ENCODE measurements at places on chromosomes 3 and 15. TPM values are rescaled to one million over a fixed set of nuclear protein-coding genes. Genes with fewer than 3 reads are reported as not detected.

DNA sequence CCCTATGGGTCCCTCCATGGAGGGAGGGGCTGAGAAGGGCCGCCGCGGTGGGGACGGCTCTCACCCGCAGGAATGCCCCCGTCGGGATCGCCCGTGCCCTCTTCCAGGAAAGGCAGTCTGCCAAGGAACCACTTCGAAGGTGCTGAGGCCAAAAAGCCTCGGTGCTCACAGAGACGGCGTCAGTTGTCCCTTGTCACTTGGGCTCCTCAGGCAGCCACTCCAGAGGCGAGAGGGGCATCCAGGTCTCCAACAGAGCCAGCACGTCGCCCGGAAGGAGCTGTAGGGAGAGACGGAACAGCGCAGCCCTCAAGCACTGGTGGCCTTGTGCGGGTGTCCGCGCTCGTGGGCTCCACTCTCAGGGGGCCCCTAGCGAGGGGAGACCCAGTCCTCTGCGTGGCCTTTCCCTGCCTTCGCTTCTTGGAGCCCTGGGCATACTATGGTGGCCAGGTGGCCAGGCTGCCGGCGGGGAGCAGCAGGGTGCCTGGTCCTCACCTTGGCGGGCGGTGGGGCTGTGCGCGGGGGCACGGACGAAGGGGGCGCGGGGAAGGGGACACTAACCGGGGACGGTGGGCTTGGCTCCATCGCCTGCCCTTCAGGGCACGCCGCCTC lies 994 bp downstream of the MESP1 start:
- DNase-seq = peak; percentile 7
- H3K27ac ChIP-seq = no peak overlapping the region
- peaks cover 18% of the 10 kb centered on the region for H3K4me1 ChIP-seq

GRCh38 chr15:58154769-58155168 lies 16.6 kb downstream of the AQP9 start:
- H3K36me3 ChIP-seq = no peaks in the 10 kb centered on the region
- no peak overlapping the region for H3K27ac ChIP-seq
- DNase-seq = no peak
- H3K4me1 ChIP-seq = no peaks in the 10 kb centered on the region

- peaks cover 16% of the 10 kb centered on the region for H3K36me3 ChIP-seq
- peaks cover 41% of the 10 kb centered on the region for H3K4me1 ChIP-seq
- H3K4me3 ChIP-seq = peak overlapping the region; percentile 69
Observed at GRCh38 chr15:84633311-84634227, 20.5 kb downstream of the WDR73 start.

DNA sequence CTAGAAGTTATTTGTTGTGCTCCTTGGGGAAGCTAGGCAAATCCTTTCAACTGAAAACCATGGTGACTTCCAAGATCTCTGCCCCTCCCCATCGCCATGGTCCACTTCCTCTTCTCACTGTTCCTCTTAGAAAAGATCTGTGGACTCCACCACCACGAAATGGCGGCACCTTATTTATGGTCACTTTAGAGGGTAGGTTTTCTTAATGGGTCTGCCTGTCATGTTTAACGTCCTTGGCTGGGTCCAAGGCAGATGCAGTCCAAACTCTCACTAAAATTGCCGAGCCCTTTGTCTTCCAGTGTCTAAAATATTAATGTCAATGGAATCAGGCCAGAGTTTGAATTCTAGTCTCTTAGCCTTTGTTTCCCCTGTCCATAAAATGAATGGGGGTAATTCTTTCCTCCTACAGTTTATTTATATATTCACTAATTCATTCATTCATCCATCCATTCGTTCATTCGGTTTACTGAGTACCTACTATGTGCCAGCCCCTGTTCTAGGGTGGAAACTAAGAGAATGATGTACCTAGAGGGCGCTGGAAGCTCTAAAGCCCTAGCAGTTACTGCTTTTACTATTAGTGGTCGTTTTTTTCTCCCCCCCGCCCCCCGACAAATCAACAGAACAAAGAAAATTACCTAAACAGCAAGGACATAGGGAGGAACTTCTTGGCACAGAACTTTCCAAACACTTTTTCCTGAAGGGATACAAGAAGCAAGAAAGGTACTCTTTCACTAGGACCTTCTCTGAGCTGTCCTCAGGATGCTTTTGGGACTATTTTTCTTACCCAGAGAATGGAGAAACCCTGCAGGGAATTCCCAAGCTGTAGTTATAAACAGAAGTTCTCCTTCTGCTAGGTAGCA lies 657 bp downstream of the PATL2 start:
- H3K4me3 ChIP-seq = peak overlapping the region; percentile 83
- peaks cover 28% of the 10 kb centered on the region for H3K4me1 ChIP-seq
- no peak for DNase-seq
- peak overlapping the region; percentile 100 for H3K27ac ChIP-seq

DNA sequence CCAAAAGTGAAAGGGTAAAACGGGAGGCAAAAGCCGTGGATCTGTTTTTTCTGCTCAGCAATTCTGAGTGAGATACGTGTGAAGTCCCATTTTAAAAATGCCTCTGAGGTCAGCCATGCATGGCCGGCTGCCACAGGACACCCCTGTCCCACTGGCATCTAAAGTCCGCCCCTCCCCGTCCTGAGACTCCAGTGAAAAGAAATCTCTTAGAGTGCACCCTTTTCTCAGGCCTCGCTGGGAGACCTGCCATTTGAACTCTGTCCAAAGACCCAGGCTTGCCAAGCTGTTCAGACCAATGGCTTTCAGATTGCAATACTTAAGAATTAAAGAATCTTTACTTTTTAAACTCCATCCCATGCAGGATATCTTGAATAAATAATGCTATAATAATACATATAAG lies 61.0 kb upstream of the SLC24A5 start:
- H3K36me3 ChIP-seq = no peaks in the 10 kb centered on the region
- H3K4me1 ChIP-seq = no peaks in the 10 kb centered on the region
- no peak overlapping the region for H3K27ac ChIP-seq
- H3K4me3 ChIP-seq = no peak overlapping the region

- H3K27me3 ChIP-seq = no peaks in the 10 kb centered on the region
- no peaks in the 10 kb centered on the region for H3K4me1 ChIP-seq
- H3K27ac ChIP-seq = no peak overlapping the region
- no peak overlapping the region for H3K4me3 ChIP-seq
Observed at GRCh38 chr3:122754929-122755328, 38.7 kb downstream of the HSPBAP1 start.

GRCh38 chr15:27583651-27584050 lies 515.5 kb downstream of the OCA2 start:
- H3K36me3 ChIP-seq = no peaks in the 10 kb centered on the region
- no peak for DNase-seq
- H3K4me3 ChIP-seq = no peak overlapping the region
- H3K27ac ChIP-seq = no peak overlapping the region
- H3K27me3 ChIP-seq = no peaks in the 10 kb centered on the region
- H3K4me1 ChIP-seq = no peaks in the 10 kb centered on the region

DNA sequence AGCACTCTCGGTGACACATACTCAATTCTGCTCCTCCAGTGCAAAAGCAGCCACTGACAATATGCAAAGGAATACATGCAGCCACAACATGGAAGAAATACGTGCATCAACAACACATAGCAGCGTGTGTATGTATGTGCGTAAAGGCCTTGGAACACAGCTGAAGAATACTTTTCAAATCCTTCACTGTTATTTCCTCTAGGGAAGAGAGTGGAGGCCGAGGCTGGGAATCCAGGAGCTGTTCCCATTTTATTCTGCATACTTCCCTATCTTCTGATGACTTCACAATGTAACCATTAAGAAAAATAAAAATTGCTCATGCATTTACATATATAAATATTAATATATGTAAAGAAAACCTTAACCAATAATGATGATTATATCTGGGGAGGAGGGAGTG lies 36.6 kb upstream of the MGLL start:
- no peaks in the 10 kb centered on the region for H3K27me3 ChIP-seq
- H3K4me3 ChIP-seq = no peak overlapping the region
- no peaks in the 10 kb centered on the region for H3K4me1 ChIP-seq
- H3K36me3 ChIP-seq = no peaks in the 10 kb centered on the region
- H3K27ac ChIP-seq = no peak overlapping the region
- DNase-seq = no peak

Gene CDCP1
- 1.7 TPM for total RNA-seq

Gene CELSR3
- total RNA-seq = 5.0 TPM

Gene SCAMP5
- 6.4 TPM for total RNA-seq

Gene SNX22
- 0.14 TPM for total RNA-seq

Gene ABCC5
- total RNA-seq = 10.8 TPM

Gene CLN6
- total RNA-seq = 8.0 TPM

Gene GOLGA6L9
- 2.7 TPM for total RNA-seq

Gene CCK
- total RNA-seq = not detected

Data from CD4-positive, alpha-beta T cell (primary cell).